A549 (cell line): ENCODE measurements at places on chromosomes 3 and 15.

DNA sequence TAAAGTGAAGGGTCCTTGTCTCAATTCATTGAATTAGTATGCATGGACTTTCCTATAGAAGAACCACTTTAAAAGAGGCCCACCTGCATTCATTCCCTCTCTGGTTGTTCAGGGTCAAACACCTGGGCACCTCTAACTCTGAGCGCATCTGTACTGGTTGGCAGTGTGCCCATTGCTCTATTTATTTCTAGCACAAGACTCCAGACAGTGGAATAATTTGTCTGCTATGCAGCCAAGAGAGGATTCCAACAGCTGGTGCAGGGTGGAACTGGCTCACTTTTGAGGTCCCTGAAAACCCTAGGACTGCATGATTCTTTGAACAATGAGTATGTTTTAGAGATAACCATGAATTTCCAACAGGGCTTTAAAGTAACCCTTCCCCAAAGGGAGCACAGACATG is 57.9 kb downstream of the CCDC33 start:
- DNase-seq: no peak

- DNase-seq: no peak
Observed at GRCh38 chr3:143171141-143171980, 51.8 kb downstream of the CHST2 start.

GRCh38 chr15:70142322-70143191 is 44.8 kb upstream of the TLE3 start:
- peak; percentile 27 for DNase-seq

DNA sequence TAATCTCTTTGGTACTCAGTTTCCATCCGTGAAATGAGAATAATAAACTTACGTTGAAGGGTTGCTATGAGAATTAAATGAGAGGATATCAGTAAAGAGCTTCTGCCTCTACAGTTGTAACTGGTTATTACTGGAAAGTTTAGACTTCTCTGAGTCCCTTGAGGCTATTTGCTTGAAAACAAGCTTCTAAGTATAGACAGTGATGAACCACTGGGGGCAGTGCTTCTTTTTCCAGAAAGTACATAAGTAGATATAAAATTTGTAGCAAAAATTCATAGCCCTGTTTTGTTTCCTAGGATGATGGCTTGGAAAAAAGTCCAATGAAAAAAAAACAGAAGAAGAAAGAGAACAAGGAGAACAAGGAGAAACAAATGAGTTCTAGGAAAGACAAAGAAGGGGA is 87.1 kb downstream of the RGMA start:
- DNase-seq: peak; percentile 46

GRCh38 chr3:6860954-6861624 is at the start of gene GRM7:
Gene GRM7 (plus strand): TSS chr3:6861115.
- no peak for DNase-seq

DNA sequence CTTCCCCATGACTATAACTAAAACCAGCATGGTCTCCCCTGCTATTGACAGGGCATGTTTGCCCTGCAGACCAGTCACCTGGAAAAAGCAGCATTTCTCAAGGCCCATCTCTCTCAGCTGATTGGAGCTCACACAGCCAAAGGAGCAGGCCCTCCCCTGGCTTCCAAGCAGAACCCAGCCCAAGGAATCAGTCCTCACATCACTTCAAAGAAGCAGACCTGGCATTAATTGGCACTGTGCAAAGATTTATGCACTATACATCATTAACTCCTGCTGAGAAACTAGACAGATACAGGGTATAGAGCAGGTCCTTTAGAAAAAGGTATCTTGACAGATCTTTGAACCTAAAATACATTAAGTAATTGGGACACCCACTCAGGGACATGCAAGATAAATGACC is 323.8 kb upstream of the PPP2R3A start:
- DNase-seq: no peak

GRCh38 chr3:39933986-39934693 is 124.7 kb downstream of the MYRIP start:
- no peak for DNase-seq

DNA sequence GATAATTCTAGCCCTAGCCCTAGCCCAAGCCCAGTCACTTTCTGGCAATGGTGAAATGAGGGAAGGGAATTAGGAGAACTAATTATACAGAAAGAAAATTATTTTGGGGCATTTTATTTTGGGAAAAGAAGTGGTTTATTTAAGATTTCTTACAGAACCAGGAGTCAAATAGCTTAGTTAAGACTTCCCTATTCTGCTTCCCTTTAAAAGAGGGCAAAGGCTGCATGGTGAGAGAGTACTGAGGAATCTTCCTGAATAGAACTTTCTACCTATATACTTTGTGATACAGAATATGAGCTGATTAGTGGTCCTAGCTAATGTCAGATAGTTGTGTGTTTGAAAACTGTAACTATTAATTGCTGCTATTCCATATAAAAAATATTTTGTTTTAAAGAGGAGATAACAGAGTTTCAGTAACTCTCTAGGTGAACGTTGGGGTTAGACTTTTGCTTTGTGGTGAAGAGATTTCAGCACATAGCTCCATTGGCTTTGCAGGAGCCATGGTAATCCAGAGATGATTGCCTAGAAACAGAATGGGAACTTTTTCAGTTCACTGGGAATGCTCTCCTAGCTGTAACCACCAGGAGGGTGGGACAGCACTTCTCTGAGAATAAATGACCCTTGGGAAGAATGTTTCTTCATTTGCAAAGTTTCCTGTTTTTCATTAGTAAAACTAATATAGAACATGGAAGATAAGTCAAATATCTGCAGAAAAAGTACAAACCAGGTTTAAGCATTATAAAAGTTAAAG is 5.3 kb upstream of the GCSAM start:
- DNase-seq: no peak

DNA sequence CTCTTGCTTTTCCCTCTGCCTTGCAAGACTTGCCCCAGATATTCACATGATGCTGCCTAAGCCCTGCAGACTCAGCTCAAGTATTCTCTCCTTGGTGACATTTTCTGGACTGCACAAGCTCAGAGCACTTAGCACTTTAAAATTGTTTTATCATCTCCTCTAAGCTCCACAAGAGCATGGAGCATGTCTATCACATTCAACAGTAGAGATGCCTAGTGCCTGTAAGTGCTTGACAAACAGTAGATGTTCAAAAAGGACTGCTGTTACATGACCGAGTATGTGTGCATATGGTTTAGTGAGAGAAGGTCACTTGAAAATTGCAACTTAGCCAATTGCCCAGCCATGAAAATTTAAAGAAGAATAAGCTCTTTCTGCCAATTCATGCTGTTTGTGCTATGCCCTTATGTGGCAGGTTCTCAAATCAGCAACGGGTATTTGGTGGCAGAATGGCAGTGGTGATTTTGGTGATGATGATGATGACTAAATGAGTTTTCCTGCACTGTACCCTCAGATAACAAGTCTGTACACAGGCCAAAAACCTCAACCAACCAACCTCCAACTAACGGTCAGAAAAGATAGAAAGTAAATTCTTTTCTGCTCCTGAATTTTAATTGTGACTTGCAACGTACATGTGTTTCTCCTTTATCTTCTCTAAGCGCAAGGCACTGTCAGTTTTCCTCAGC is 647.2 kb upstream of the UBE2E2 start:
- DNase-seq: no peak

DNA sequence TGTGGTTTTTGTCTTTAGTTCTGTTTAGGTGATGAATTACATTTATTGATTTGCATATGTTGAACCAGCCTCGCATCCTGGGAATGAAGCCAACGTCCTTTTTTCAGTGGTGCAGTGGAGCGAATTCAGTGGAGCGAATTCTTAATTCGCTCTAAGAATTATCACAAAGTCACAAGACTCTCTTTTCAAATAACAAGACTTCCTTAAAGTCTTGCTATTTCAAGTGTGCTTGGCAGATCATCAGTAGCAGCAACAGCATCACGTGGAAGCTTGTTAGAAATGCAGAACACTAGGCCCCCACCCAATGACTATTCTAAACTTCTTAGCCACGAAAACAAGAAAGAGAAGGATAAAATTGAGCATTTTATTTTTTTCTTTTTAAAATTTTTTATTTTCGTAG is 58.1 kb upstream of the CD200R1L start:
- no peak for DNase-seq

- no peak for DNase-seq
Observed at GRCh38 chr3:177599837-177600236, 402.6 kb upstream of the TBL1XR1 start.

- DNase-seq: peak; percentile 48
Observed at GRCh38 chr3:141646760-141647561, 91.1 kb upstream of the RNF7 start.

GRCh38 chr3:50138266-50139200 is 16.6 kb upstream of the SEMA3F start:
- no peak for DNase-seq

- DNase-seq: no peak
Observed at GRCh38 chr15:67559158-67559557, 16.7 kb downstream of the MAP2K5 start.

- no peak for DNase-seq
Observed at GRCh38 chr3:69107841-69108240, 14.6 kb downstream of the LMOD3 start.

DNA sequence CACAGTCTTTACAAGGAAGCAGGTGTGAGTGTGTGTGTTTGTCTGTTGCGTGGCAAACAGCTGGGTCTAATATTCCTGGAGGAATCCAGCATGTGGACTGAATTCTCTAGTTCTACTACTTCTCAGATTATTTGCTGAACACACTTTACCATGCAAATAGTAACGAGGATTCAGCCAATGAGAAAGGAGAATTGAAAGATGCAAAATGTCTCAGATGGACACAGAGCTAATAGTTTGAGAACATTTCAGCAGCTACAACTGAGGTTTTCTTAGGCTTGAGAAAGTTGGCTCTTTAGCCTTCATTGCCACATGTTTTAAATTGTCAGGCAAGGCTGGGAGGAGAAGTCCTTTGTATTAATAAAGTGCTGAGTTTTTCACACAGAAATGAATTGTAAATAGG is 568.0 kb upstream of the MDFIC2 start:
- no peak for DNase-seq

DNA sequence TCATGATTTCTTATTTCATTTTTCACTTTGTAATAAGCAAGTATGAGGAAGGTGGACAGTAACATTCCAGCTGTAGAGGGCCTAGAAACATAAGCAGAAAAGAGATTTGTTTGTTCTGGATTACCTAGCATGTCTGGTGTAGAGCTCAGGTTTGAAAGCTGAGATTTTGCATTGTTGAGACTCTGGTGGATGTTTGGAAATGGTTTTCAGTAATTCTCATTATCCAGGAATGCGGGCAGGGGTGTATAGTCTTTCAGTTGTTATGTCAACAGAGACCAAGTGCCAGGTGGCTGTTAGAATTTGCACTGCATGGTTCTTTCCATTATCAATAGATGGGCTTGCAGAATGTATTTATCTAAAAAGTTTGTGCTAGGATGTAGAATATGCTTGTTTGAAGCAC is 10.9 kb downstream of the GPD1L start:
- DNase-seq: no peak

GRCh38 chr15:65434201-65434600 is 11.5 kb upstream of the IGDCC4 start:
- DNase-seq: no peak
